ENCODE measurements at places on chromosomes 5 and 9.

- H3K4me3 ChIP-seq = no peak overlapping the region
- no peaks in the 10 kb centered on the region for H3K36me3 ChIP-seq
- H3K4me1 ChIP-seq = no peaks in the 10 kb centered on the region
Measured at GRCh38 chr9:130143279-130143893, 28.8 kb upstream of the NCS1 start.

DNA sequence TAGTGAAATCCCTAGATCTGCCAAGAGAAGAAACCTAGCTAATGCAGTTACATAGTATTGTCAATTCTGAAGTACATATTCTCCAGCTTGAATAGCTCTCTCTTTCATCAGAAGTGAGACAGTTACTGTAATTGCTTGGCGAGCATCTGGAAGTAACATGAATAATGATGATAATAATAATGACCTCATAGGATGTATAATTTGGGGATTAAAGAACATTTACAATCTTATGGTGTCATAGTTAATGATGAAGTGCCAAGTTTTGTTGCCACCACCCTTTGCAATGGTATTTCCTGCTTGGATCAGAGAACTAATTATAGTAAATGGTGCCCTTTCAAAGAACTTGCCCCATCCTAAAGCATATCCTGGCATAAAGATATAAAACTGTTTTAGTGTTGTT, 201.4 kb downstream of the ADAMTSL1 start:
- no peaks in the 10 kb centered on the region for H3K36me3 ChIP-seq
- no peak overlapping the region for H3K27ac ChIP-seq
- no peaks in the 10 kb centered on the region for H3K27me3 ChIP-seq
- H3K4me3 ChIP-seq = no peak overlapping the region

DNA sequence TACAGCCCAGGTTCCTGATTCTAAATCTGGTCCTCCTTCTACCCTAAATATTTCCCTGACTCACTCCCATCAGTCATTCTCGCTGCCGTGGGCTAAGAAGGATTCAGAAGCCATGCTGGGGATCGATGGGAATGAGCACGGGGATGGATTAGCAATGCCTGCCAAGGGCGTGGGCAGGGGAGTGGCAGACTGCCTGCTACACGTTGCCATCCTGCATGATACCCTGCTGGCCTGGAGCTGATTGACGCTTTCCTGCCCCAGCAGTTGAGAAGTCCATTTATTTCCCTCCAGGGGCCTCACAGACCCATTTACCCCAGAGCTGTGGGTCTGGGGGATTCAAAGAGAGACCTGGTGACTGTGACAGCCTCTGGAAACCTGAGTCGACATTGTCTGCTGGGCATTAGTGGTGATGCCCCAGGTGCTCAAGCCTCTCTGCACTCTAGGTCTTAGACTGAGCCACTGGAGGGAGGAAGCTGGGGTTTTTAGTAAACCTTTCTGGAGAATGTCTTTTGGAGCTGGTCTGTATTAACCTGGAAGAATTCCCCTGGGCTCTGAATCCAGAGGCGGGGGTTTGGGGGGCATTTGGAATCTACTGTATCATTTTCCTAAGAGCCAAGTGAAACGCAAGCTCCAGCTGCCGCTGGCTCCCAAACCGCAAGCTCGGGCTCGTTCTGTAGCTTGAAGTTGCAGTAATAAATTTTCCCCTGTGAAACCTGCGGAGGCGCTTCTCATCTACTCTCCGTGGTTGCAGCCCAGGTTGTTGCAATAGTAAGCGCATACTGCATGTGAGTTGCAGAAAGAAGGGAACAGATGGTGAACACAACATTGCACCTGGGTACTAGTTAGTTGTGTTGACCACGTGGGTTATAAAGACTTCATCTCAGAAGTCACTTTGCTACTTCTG, 76.3 kb upstream of the RAPGEF1 start:
- DNase-seq = no peak
- no peak overlapping the region for H3K4me3 ChIP-seq
- no peak overlapping the region for H3K27ac ChIP-seq
- no peaks in the 10 kb centered on the region for H3K36me3 ChIP-seq
- H3K4me1 ChIP-seq = no peaks in the 10 kb centered on the region

- no peak for DNase-seq
- H3K36me3 ChIP-seq = no peaks in the 10 kb centered on the region
- H3K4me1 ChIP-seq = no peaks in the 10 kb centered on the region
- H3K4me3 ChIP-seq = no peak within 1 kb of the TSS
- peaks cover 94% of the 10 kb centered on the region for H3K27me3 ChIP-seq
Measured at GRCh38 chr9:133609311-133610098, at the start of gene FAM163B. TSS of gene FAM163B (minus strand) at chr9:133609389. CDS start at chr9:133580223, 29,166 bp downstream.

DNA sequence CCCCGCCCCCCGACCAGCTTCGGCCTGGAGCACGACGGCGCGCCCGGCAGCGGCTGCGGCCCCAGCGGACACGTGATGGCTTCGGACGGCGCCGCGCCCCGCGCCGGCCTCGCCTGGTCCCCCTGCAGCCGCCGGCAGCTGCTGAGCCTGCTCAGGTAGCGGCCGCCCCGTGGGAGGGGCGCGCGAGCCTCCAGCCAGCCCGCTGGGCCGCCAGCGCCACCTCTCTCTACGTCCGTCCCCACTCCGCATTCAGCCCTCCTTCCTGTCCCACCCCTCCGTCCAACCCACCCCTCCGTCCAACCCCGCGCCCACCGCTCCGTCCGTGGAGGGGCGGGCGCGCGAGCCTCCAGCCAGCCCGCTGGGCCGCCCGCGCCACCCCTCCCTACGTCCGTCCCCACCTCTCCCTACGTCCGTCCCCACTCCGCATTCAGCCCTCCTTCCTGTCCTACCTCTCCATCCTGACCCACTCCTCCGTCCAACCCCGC, 6.5 kb downstream of the ADAMTS13 start:
- no peak overlapping the region for H3K4me3 ChIP-seq
- peaks cover 19% of the 10 kb centered on the region for H3K27me3 ChIP-seq
- no peaks in the 10 kb centered on the region for H3K36me3 ChIP-seq
- no peak for DNase-seq
- no peaks in the 10 kb centered on the region for H3K4me1 ChIP-seq

DNA sequence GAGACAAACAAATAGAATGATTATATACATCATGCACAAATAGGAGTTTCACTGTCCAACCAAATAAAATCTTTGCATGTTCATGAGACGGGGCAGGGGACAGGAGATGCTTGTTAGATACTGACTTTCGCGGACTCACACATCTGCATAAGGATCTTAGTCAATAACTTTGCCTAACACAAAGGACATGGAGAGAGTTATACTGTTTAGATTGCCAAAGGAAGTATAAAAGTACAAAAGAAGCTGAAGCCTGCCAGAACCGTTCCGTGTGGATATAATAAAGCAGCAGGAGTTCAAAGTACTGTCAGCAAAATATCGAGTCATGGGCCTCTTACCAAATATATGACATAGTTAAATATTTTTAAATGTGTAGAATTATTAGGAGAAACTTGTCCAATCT, 1148.4 kb downstream of the EFNA5 start:
- DNase-seq = no peak
- no peaks in the 10 kb centered on the region for H3K27me3 ChIP-seq
- 0 out of 2 replicates have a peak overlapping the region, but pooled peaks have one; percentile 2 for H3K27ac ChIP-seq
- H3K4me1 ChIP-seq = peaks cover 16% of the 10 kb centered on the region
- no peak overlapping the region for H3K4me3 ChIP-seq

- peaks cover 48% of the 10 kb centered on the region for H3K4me1 ChIP-seq
- no peaks in the 10 kb centered on the region for H3K27me3 ChIP-seq
- H3K36me3 ChIP-seq = no peaks in the 10 kb centered on the region
- peak overlapping the region; percentile 49 for H3K4me3 ChIP-seq
- DNase-seq = peak; percentile 36
Measured at GRCh38 chr9:16704116-16705110, 166.1 kb downstream of the BNC2 start.

GRCh38 chr5:170774831-170775230, 8.7 kb upstream of the GABRP start:
- no peak overlapping the region for H3K27ac ChIP-seq
- H3K27me3 ChIP-seq = no peaks in the 10 kb centered on the region
- H3K4me3 ChIP-seq = no peak overlapping the region
- no peak for DNase-seq

DNA sequence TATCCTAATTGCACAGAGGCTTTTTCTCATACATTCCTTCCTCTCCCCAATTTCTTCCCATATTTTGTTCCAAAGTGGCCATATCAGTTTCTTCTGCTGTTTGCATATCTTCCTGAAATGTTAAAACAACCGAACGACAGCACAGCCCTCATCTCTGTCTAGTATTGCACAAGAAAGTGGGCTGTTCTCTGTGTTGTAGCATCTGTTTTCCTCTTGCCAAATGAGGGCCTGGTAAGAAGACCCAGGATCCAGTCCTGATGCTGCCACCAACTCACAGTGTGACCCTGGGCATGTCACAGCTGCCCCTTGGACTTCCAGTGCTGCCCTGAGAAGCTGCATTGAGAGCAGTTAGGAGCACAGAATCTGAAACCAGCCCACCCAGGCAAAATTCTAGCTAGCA, 4.1 kb downstream of the SLC31A2 start:
- H3K4me3 ChIP-seq = no peak overlapping the region
- DNase-seq = no peak
- H3K27me3 ChIP-seq = no peaks in the 10 kb centered on the region

DNA sequence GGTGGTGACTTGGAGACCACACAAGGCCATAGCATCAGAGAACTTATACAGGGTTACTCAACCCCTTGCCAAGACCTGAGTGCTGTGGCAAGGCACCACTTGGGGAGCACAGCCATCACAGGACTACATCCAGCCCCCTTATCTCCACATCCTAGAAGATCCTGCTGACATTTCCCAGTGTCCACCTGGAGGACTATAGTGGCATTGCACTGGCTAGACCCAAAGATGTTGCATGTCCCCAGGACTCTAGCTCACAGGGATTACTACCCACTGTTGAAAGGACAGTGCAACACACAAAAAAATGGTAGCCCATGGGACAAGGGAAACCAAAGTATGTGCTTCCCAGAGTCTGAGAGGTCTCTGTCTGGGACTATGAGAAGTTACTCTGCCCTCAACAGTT, 411.1 kb upstream of the NUDT12 start:
- no peaks in the 10 kb centered on the region for H3K4me1 ChIP-seq
- H3K36me3 ChIP-seq = no peaks in the 10 kb centered on the region
- H3K4me3 ChIP-seq = no peak overlapping the region
- H3K27ac ChIP-seq = no peak overlapping the region
- DNase-seq = no peak

DNA sequence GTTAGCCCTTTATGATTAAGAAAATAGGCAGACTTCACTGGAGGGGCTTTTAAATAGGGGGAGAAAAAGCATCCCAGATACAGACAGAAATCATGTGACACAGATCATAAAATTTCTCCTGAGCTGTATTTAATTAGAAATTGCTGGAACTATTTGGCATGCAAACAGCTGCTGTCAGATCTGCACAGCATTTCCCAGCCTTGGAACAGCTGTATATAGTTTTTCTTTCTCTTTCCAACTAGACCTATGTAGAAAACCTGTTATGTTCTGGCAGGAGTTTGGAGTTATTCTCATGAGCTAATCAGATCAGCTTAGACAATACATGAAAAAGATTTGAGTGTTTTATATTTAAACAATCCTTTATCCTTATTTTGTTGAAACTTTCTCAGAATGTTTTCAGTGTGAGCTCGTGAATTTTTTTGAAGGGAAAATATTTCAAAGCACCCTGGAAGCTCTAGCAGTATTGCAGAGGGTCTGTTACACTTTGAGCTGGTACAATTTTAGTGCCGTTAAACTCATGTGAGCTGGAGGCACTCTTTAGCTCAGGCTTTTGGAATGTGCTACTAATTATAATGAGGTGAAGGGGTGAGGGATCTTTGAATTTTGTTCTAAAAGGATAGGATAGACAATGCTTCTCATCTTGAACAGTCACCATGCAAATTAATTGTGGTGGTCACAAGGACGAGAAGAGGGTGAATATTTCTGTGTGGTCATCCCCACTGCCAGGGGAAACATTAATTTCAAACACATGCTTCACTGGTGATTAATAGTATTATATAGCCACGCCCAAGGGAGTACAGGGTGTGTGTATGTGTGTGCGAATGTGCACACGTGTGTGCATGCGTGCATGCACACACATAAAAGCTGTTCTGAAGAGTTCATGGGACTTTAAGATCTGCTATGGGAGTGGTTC, 239.4 kb upstream of the FBXL7 start:
- no peaks in the 10 kb centered on the region for H3K36me3 ChIP-seq
- H3K27me3 ChIP-seq = peaks cover 8% of the 10 kb centered on the region
- H3K4me3 ChIP-seq = no peak overlapping the region
- no peaks in the 10 kb centered on the region for H3K4me1 ChIP-seq

DNA sequence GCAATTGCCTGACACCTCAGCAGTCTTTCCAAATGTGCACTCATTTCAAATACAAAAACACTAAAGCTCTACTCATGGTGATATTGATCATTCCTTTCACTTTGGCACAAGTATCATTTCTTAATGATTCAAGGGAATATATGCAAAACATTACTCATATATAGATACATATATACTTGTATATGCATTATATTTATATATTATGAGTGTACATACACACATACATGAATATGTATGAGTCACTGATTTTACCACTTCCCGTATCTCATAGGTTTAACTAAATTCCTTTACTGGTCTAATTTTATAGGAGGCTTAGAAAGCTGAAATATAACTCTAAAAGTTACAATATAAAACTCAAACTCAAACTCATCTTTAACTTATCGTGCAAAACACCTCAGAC, 156.5 kb downstream of the CDH9 start:
- no peak for DNase-seq
- no peaks in the 10 kb centered on the region for H3K36me3 ChIP-seq
- H3K4me3 ChIP-seq = no peak overlapping the region
- no peak overlapping the region for H3K27ac ChIP-seq

DNA sequence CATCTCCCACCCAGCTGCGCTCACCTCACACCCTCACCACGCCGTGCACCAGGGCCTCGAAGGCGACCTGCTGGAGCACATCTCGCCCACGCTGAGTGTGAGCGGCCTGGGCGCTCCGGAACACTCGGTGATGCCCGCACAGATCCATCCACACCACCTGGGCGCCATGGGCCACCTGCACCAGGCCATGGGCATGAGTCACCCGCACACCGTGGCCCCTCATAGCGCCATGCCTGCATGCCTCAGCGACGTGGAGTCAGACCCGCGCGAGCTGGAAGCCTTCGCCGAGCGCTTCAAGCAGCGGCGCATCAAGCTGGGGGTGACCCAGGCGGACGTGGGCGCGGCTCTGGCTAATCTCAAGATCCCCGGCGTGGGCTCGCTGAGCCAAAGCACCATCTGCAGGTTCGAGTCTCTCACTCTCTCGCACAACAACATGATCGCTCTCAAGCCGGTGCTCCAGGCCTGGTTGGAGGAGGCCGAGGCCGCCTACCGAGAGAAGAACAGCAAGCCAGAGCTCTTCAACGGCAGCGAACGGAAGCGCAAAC, 1.1 kb downstream of the POU4F3 start:
- no peaks in the 10 kb centered on the region for H3K36me3 ChIP-seq
- DNase-seq = no peak
- H3K4me1 ChIP-seq = no peaks in the 10 kb centered on the region
- H3K27ac ChIP-seq = no peak overlapping the region

- no peak for DNase-seq
- 0 out of 2 replicates have a peak, but pooled peaks cover 11% of the 10 kb centered on the region for H3K27me3 ChIP-seq
- H3K4me1 ChIP-seq = no peaks in the 10 kb centered on the region
- H3K27ac ChIP-seq = no peak overlapping the region
Measured at GRCh38 chr5:153672347-153673090, 182.0 kb downstream of the GRIA1 start.

GRCh38 chr9:135287627-135288026, 192.0 kb upstream of the PPP1R26 start:
- peaks cover 77% of the 10 kb centered on the region for H3K27me3 ChIP-seq
- no peaks in the 10 kb centered on the region for H3K4me1 ChIP-seq
- H3K27ac ChIP-seq = no peak overlapping the region
- no peak overlapping the region for H3K4me3 ChIP-seq
- DNase-seq = no peak

GRCh38 chr9:105065098-105066088, 137.4 kb upstream of the ABCA1 start:
- no peaks in the 10 kb centered on the region for H3K36me3 ChIP-seq
- H3K27me3 ChIP-seq = no peaks in the 10 kb centered on the region
- H3K4me1 ChIP-seq = peaks cover 47% of the 10 kb centered on the region
- peak overlapping the region; percentile 36 for H3K4me3 ChIP-seq

All from PC-9 (cell line).